Activated CD8-positive, alpha-beta memory T cell treated with anti-CD3 and anti-CD28 coated beads, Interleukin-2, amount 10 ng/mL, durations not matched to agents 7 days and 5 days (primary cell): ENCODE measurements at places on chromosomes 4 and X.

DNA sequence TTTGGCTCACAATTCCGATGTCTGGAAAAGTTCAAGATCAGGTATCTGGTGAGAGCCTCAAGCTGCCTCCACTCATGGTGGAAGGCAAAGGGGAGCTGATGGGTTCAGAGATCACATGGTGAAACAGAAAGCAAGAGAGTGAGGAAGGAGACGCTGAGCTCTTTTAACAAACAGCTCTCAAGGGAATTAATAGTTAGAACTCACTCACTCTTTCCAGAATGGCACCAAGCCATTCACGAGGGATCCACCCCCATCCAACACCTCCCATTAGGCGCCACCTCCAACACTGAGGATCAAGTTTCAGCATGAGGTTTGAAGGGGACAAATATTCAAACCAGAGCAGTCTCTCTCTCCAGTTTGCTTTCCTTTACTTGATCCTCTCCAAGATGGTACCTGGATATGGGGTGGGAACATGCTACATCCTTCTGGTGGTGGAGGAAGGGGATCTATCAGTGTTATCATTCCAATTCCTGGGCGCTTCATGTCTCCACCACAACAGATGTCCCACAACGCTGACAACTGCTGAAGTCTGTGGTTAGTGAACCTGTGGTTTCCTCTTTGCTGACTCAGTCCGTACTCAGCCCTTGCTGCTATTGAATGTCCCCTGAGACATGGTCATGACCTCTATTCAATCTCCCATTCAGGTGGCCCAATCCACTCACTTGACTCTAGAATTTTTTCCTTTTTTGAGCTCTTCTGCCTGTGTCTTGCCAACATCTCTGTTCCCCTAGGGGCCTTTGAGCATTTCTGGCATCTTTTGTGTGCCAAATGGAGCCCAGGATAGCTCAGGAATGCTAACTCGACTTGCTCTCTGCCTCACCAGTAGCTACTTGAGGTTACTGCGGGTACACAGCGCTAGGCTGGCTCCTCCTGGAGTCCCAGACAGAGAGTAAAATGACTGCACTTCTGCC, 395.2 kb downstream of the MID1IP1 start:
- DNase-seq = peak; percentile 82

GRCh38 chr4:106806158-106806797, 229.8 kb downstream of the DKK2 start:
- no peak for DNase-seq

DNA sequence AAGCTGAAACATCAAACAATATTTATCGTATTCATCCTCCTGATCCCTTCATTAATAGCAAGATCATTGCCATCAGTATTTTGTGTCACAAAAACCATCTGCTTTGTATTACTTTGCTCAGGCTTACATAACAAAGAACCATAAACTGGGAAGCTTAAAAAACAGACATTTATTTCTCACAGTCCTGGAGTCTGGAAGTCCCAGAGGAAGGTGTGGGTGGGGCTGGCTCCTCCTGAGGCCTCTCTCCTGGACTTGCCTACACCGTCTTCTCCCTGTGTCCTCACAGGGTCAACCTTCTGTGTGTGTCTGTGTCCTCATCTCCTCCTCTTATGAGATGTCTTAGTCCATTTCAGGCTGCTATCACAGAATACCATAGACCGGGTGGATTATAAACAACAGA, 61.3 kb upstream of the MXRA5 start:
- no peak for DNase-seq

GRCh38 chr4:26520728-26521450, 30.6 kb upstream of the CCKAR start:
- no peak for DNase-seq

DNA sequence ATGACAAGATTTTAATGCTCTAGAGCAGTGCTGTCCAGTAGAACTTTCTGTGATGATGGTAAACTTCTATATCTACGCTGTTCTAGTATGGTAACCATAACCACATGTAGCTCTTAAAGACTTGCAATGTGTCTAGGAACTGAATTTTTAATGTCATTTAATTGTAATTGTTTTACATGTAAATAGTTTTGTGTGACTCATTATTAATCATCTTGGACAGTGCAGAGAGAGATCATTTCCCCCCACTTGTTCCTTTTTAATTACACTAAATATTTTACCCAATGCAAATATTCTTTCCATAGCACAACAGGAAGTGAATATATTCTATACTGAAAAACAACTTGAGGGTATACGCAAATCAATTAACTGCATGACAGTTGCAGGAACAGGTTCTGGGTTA, 5.8 kb downstream of the ATG4A start:
- DNase-seq = no peak

GRCh38 chrX:4315891-4316290, 602.4 kb upstream of the PRKX start:
- DNase-seq = no peak

DNA sequence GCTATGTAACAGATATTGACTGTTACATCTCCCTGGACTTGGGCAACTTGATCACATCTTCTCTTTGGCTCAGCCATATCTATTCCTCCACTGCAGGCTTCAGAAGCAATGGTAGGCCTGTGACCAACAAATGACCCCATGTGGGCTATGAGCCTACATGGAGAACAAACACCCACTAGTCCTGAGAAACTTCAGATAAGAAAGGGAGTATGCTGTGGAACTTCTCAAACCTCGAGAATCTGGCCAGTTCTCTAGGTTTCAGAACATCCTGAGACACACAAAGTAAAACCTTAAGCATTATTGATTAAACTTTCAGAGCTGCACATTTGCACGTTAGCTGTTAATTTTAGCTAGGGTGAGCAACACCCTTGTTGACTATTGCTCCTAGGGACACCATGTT, 16.3 kb downstream of the RBMX2 start:
- DNase-seq = no peak
